GM12891 (cell line): ENCODE measurements at places on chromosomes 3 and 15.
A peak's percentile ranks its signal among the peaks of the same experiment; 100 is the strongest.

- no peak for DNase-seq
Observed at GRCh38 chr3:95464346-95464745, 1350.0 kb upstream of the EPHA6 start.

GRCh38 chr3:175434561-175434960 is 575.4 kb downstream of the NAALADL2 start:
- no peak for DNase-seq

DNA sequence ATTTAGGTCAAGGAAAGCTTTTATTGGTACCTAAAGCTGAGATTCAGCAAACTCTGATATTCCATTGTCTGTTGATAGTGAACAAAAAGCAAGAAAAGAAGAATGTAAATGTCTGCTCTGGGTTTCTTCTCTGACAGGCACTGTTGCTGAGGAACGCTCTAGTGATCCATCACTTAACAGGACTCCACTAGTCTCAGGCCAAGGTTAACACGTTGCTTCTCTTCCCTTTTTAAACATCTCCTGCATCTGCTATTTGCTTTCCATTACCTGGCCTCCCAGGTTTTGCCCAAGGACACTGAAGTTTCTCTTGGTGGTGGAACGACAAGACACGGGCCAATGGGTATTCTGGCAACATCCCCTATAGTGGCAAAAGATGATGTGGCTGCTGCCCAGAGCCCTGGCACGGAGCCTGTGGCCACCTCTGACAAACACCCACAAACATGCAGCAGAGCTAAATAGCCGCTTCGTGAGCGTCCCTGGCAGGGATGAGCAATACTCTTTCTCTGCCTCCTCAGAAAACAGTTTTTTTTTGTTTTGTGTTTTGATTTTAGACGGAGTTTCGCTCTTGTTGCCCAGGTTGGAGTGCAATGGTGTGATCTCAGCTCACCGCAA is 97.8 kb upstream of the AKAP13 start:
- no peak for DNase-seq

GRCh38 chr15:71410347-71410746 is 295.1 kb downstream of the THSD4 start:
- no peak for DNase-seq

- no peak for DNase-seq
Observed at GRCh38 chr15:73239564-73240215, 129.1 kb downstream of the HCN4 start.

DNA sequence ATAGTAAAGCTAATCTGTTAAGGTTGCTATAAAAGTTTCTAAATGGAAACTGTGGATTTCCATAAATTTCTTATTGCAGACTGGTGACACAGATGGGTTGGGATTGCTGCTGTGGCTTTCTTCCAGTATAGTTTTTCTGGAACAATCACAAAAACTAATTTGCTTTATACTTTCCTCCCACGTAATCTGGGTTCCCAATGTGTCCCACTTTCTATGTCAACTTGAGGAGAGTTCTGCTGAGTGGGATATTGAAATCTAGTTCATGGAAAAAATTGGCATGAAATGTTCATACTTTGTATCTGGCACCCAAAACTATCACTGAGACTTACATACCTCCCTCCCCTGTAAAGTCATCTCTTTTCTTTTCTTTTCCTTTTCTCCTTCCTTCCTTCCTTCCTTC is 126.8 kb downstream of the TGFBR2 start:
- no peak for DNase-seq

DNA sequence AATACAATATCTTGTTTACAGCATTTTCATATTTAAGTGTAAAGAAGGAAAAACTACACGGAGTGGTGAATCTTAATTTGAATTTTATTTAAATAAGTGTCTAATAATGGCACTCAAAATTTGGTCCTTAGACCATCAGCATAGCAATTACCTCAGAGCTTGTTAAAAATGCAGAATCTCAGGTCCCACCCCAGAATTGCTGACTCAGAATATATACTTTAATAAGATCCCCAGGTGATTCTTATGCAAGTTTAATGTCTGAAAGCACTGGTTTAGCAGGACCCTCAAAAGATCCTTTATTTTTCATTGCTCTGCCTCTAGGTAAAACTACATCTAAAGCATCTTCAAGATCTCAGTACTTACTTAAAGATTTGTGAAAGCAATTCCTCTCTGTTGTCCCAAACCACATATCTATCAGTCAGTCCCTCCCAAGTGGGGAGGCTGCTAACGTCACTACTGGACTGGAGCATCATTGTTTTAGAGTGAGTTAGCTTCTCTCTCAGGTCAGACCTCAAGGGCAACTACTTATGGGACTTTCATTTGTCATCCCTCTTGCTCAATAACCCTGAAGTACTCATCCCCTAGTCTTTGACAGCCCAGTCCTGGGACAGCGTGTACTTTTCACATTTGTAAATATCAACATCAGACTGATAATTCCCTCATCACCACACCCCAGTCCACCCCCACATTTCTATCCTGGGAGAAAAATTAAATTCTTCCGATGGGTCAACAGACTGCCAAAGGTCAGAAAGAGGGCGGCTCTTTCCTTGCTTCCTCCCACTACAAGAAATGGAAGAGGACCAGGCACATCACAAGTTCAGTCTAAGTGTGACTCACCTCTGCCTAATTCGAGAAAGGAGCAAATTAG is 76.7 kb downstream of the CBLB start:
- DNase-seq = no peak

DNA sequence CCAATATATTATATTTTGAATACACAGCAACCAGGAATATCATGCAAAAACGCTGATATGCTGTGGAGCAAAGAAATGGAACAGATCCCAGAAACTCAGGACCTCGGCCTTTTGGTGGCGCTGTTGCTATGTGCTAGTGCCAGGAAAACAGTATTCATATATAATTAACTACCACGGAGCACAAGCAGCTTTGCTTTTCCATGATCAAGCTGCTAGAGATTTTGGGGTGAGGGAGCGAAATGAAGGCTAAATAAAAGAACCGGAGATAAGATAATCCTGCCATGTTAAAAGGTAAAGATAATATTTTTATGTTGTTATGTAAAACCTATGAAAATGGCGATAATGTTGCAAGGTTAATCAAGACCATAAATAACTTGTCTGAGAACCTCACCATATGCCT is 157.7 kb upstream of the FAM3D start:
- no peak for DNase-seq

- DNase-seq = no peak
Observed at GRCh38 chr3:142056656-142057330, 92.6 kb downstream of the TFDP2 start.

DNA sequence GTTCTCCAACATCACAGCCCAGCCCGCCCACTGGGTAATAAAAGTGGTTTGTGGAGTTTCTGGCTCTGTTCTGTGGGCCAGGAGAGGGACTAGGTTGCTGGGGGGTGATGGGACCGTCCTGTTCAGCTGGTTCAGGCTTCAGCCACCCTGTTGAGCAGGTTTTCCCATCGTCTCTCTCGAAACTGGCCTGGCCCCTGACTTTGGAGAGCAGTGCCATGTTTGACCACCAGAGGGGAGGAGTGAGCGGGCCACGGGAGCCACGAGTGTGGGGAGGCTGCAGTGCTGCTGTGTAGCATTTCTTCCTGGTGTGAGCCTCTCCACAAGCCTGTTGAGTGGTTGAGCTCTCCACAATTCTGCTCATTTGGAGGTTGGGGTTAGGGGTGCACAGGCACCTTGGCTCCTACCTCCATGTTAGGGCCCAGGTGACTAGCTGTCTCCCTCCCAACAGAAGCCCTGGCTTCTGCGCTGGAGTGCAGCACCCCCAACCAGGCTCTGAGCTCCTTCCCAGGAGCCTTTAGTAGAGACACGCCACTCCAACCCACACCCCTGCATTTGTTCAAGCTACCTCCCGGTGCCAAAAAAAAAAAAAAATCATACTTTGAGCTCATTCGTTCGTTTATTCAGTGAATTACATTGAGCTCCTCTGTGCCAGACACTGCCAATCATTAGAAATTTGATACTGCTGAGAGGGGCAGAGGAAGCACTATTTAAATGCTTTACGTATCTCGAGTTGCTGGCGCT is 13.9 kb downstream of the SPINT1 start:
- DNase-seq = peak; percentile 86

- DNase-seq = no peak
Observed at GRCh38 chr3:49607105-49607591, 52.9 kb downstream of the BSN start.

DNA sequence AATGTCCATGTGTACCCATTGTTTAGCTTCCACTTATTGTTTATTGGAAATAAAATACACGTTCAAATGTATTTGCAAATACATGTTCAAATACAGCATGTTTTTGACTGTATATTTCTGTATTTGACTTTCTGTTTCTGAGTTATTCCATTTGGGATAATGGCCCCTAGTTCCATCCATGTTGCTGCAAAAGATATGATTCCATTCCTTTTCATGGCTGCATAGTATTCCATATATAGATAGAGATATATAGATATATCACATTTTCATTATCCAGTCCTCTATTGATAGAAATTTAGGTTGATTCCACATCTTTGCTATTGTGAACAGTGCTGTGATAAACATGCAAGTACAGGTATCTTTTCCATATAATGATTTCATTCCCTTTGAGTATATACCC is 241.4 kb upstream of the SOX2 start:
- DNase-seq = no peak

DNA sequence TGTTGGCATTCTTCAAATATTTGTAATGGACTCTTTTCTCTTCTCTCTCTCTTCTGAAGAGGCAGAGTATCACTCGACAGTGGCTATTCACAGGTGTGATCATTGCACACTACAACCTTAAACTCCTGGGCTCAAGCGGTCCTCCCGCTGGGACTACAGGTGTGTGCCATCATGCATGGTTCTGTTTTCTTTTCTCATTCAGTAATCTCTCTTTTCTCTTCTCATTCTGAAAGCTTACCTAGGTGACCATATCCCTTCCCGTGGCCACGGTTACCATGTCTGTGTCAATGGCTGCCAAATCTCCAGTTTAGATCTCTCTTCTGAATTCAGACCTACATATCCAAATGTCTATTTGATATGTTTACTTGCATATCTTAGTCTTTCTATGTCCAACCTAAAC is 96.3 kb downstream of the SOX2 start:
- no peak for DNase-seq

GRCh38 chr3:123789760-123790159 is 94.4 kb downstream of the MYLK start:
- DNase-seq = no peak

- DNase-seq = no peak
Observed at GRCh38 chr3:60952055-60952454, 299.2 kb downstream of the FHIT start.

GRCh38 chr3:65888980-65889706 is 149.6 kb downstream of the MAGI1 start:
- no peak for DNase-seq

- no peak for DNase-seq
Observed at GRCh38 chr3:49339581-49339940, 292 bp downstream of the USP4 start.
